GM04503 (cell line): ENCODE measurements at places on chromosomes 7 and 10.

DNA sequence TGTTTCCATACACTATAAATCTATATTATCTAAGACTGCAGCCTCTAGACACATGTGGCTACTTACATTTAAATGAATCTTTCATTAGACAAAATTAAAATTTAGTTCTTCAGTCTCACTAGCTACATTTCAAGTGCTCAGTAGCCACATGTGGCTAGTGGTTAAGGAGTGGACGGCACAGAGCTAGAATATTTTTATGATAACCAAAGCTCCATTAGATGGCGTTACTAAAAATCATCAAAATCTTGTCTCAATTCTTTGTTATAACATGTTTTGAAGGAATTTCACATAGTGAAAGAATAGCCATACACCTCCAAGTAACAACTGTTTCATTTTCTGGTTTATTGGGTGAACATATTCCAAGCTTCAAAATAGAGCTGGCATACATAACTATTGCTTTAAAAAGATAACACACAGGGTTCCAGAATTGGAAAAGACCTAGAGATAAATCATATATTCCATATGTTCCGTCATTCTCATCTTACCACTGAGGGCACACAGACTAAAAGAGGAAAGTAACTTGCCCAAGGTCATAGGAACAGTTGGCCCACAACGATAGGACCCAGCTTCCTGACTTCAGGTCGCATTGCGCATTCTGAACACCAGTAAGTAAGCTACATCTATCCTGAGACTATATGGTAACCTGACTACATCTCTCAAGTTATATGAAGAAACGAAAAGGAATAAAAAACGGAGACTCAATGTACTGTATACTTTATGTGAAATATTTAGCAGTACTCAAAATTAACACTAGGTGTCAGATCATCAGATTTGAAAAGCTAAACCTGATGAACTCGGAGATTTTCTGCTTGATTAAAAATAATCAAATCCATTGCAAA is 66.6 kb downstream of the CAV1 start:
- DNase-seq: no peak

DNA sequence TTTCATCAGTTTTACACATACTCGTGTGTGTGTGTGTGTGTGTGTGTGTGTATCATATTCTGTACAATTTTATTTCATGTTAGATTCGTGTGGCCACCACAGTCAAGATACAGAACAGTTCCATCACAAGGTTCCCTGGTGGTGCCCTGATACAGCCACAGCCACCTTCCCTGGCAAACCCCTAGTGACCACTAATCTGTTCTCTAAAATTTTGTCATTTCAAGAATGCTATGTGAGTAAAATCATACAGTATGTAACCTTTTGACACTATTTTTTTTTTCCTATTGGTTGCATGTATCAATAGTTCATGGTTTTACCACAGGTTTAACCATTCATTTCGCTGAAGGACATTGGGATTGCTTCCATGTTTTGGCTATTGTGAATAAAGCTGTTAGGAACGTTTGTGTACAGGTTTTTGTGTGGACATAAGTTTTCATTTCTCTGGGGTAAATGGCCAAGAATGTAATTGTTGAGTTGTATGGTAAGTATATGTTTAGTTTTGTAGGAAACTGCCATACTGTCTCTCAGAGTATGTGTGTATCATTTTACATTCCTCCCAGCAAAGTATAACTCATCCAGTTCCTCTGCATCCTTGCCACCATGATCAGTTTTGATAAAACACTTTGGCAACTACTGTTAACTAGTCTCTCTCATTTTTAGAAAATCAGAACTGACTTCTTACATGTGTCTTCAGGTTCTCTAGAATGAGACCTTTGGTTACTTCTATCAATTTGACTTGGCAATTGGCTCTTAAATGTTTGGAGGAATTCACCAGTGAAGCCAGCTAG is 20.6 kb downstream of the KLHDC10 start:
- DNase-seq: no peak

GRCh38 chr7:31022726-31023125 is 29.4 kb upstream of the ADCYAP1R1 start:
- no peak for DNase-seq

DNA sequence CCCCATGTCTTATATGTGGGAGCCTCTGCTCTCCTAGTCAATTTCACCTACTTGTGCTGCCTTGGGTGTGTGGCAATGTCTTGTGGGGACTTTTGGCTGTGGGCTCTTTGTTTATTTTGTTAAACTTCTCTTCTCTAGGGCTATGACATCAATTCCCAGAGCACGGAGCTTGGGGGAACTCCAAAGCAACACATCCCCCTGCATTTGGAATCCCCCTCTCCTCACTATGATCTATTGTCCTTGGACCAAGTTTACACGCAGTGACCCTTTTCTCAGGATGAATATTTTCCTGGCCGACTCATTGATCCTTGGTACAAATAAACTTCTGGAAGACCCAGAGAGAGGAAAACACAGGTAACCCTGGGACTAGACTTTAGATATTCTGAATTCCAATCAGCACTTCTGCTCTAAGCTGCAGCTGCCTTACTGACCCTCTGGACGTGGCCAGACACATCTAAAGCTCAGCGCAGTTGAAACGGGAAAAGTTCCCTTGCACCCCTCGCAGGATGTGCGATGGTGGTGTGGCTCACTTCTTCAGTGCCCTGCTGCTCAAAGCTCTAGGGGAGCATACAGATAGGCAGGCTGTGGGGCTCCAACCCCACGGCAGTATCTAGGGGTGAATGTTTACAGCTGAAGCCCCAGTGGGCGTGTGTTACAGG is 110.8 kb downstream of the TMEM178B start:
- no peak for DNase-seq

GRCh38 chr7:39504963-39505362 is 61.2 kb upstream of the YAE1 start:
- DNase-seq: no peak

DNA sequence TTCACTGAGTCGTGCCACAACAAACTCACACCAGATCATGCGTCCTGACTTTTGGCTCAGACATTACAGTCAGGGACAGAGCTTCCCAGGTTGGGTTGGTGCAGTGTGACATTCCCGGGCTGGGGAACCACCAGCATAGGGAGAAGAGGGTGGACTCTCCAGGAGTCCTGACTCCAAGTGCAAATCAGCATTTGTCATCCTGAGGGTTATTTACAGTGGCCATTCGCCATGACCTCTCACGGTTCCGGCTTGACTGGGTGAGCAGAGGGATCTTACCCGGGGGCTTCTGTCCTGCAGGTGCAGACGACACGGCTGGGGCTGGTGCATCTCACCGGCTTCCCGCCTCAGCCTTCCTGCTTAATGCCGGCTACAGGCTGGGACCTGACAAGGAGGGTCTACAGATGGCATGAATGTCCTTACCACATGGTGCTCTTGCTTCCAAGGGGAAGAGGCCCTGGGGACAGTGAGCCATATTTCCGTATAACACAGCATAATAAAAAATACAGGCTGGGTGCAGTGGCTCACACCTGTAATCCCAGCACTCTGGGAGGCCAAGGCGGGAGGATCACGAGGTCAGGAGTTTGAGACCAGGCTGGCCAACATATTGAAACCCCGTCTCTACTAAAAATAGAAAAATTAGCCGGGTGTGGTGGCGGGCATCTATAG is 12.5 kb upstream of the INTS1 start:
- no peak for DNase-seq

DNA sequence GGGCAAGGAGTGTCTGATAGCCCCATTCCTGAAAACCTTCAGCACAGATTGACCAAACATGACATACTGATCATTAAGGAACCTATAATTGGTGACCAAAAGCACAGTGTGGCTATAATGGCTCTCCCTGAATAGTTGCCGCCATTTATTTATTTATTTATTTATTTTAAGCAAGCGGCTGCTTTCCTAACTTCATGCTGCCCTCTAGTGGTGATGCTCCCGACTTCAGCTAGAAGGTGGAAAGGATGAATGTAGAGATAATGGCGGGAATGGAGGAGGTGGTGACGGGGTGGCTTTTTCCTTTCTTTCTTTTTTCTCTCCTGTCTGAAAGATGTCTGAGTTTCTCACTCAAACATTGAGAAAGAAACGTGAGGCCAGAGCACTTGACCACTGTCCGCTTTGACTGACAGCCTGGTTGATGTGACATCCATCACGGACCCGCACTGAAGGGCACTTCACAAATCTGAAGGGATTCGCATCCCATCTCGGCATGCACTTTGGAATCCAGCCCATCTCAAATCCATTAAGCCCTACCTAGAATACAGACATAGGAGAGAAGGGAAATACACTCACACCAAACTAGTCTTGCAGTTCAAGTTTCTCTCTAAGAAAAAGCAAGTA is 1090.1 kb downstream of the KCNMA1 start:
- peak; percentile 14 for DNase-seq

DNA sequence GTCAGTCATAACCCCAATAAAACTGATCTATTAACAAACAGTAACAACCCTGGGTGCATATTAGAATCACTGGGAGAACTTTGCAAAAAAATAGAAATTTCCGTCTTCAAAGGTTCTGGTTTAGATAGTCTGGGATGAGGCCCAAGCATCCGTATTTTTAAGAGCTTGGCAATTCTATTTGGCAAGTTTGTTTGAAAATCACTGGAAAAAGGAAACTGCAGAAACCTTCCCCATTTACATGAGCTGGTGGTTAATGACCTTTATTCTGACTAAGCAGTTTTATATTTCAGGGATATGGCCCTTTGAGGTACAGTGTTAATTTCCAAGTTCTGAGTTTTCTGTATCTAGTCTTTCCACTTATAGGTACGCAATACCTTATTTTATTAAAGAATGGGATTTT is 115.8 kb upstream of the PRR15 start:
- no peak for DNase-seq

- no peak for DNase-seq
Observed at GRCh38 chr10:26550774-26551526, 112.8 kb downstream of the APBB1IP start.

- no peak for DNase-seq
Observed at GRCh38 chr7:158004123-158004490, 583.5 kb downstream of the PTPRN2 start.

GRCh38 chr7:150313367-150313809 is 9.8 kb upstream of the LRRC61 start:
- no peak for DNase-seq

DNA sequence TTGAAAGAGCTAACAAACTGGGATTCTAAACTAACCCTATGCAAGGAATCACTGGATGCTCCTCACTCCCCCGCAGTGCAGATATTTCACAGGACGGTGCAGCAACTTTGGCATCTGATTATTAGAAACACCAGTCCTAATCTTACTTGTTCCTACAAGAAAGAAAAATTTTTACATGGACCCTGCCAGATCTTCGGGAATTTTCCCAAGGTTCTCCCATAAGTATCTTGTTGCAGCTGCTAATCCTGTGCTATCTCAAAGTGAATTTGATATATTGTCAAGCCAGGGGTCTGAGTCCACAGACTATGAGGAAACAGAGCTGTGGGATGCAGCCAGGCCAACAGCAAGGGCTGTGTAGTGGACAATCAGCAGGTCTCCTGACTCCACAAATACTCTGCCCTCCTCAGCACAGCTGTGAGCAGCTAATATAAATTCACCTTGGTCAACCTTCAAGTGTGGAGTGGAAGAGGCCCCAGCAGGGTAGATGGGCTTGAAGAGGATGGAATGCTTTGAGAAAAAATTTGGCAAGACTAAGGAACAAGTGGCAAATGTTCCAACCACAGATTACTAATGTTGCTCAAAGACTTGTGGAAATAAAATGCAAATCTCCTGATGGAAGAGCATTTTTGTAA is 25.6 kb downstream of the VSTM4 start:
- DNase-seq: no peak

DNA sequence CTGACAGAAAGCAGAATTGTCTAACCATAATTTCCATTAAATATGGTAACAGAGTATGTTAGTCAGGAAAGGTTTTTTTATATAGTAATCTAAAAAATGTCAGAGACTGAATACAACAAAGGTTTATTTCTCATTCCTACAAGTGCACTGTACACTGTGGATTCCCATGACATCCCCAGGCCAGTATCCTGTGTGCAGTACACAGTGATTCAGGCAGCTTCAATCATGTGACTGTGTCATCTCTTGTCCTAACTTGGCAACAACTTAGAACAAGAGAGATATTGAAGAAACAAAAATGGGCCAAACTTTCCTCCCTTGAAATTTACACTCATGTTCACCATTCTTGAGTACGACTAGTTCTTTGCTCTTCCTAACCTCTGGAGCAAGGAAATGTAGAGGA is 189.8 kb upstream of the SEMA3A start:
- no peak for DNase-seq

DNA sequence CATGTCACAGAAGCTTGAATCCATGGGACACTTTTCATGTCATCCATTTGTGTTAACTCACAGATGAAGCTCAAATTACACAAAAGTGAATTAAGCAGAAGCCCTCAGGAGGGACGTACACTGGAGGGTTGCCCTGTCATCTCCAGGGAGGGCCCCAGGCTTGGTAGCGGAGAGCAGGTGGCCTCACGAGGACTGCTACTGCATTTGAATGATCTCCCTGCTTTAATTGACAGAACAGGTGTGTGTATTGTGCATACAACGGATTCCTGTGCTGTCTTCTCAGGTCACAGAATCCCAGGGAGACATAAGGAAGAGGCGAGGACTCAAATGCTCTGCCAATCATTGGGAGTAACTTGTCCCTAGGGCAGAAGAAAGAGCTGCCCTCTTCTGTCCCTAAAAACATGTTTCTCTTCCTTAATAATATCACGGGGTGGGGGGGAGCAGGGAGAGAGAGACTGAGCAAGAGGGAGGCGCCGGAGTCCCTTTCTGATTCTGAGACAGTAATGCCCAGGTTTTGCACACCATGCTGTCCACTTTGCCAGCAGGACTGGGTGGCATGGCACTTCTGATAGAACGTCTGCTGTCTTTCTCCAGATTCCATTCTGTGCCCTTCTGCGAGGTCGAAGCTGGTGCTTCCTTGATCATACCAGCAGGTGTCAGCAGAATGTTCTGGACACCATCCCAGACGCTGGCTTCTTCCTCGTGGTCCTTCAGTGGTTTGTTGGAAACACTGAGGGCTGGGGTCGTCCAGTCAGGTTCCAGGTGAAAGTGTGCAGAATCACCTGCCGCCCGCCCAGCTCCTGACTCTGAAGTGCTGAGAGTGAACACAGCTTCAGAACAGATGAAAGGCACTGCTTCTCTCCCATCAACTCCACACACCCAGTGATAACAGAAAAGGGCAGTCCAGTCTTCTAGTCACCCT is 26.2 kb upstream of the RASGEF1A start:
- DNase-seq: no peak

DNA sequence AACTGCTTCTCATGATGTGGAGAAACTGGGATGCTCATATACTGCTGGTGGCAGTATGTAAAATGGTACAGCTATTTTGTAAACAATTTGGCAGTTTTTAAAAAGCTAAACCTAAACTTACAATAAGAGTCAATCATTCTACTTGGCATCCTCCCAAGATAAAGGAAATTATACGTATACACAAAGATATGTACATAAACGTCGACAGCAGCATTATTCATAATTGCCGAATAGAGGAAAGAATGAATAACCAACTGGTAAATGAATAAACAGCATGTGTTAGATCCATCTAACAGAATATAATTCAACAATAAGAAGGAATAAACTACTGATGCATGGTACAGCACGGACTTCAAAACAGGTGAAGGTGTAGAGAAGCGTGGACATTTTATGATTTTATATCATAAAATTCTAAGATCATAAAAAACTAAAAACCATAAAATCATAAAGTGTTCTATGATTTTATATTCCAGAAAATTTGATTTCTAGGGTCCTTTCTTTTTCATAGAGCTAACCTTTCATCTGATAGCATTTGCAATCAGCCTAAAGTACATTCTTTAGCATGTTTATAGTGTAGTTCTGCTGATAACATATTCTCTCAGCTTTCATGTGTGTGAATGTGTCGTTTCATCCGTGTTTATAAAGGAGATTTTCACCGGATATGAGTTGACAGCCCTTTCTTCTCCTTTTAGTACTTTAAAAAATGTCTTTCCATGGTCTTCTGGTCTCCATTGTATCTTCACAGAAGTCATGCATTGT is 261.5 kb downstream of the DIP2C start:
- no peak for DNase-seq
